Stimulated activated CD8-positive, alpha-beta memory T cell treated with anti-CD3 and anti-CD28 coated beads, Interleukin-7, amount 100 ng/mL, for 1 hour (primary cell): ENCODE measurements at places on chromosomes 2 and 18.

- DNase-seq: peak; percentile 74
These were observed at the start of gene NPHP1 for GRCh38 chr2:110204408-110205385. TSS of gene NPHP1 (minus strand) at chr2:110205013. CDS start at chr2:110204968, 45 bp downstream.

GRCh38 chr2:218959761-218960308 is 369 bp downstream of the CDK5R2 start:
- no peak for DNase-seq

- DNase-seq: no peak
These were observed 24.9 kb downstream of the FHL2 start for GRCh38 chr2:105373895-105374401.

- no peak for DNase-seq
These were observed 136.5 kb upstream of the RND3 start for GRCh38 chr2:150624001-150624401.

DNA sequence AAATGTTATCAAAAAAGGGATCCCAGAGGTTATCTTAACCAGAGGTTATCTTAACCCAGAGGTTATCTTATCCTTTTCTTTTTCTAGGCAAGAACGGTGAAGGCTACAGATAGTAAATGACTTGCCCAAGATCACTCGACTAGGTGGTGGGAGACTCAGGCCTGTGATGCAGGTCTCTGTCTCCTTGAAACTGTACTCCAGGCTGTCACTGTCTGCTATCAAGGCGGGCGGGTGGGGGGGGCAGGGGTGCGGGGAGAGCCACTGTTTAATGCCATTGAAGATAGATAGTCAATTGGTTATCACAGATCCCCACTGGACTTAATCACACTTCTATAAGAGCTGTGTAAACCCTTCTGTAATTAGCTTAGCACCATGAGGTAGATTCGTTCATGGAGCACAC is 315.9 kb upstream of the TCF4 start:
- DNase-seq: no peak

DNA sequence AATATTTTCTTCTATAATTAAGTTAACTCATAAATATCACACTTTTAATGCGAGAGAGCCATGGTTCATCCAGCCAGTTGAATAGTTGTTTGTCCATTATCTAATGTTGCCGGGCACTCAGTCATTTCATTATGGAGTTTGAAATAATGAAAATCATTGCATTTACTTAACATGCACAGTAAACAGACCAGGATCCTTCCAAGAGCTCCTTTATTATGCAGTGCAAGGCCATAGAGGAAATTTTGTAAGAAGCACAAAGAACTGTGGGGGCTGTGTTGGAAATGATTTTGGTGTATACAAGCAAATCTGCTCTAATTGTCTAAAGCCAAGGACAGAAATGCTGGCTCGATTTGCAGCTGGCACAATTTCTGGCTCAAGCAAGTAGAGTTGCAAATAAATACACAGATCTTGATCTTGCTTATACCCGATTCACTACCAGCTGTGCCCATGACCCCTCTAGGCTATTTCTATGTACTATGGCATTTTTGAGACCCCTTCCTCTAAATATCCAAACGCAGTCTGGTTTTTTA is 400.3 kb upstream of the HNRNPA3 start:
- DNase-seq: no peak
